ENCODE measurements at places on chromosomes 2 and 18.

GRCh38 chr2:7108792-7109532, 191.8 kb downstream of the RNF144A start:
- no peak for DNase-seq

- DNase-seq, result no peak
These were observed 156.4 kb downstream of the DSEL start for GRCh38 chr18:67359873-67360838.

DNA sequence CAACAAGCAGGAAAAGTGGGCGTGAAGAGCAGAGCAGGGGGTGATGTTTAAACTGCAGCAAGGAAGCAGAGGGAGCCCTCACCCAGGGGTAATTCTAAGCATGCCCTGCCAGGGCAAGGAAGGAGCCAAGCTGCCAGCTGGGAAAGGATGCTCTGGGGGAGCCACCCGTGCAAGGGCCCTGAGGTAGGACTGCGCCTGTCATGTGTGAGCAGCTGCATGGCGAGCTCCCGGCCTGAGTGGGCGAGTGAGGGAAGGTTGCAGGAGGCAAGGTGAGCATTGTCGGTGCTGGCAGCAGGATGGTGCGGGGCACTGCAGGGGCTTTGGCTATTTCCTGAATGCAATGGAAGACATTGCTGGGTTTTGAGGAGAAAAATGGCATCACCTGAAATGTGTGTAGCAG, 107.2 kb downstream of the COPS8 start:
- DNase-seq, result no peak

DNA sequence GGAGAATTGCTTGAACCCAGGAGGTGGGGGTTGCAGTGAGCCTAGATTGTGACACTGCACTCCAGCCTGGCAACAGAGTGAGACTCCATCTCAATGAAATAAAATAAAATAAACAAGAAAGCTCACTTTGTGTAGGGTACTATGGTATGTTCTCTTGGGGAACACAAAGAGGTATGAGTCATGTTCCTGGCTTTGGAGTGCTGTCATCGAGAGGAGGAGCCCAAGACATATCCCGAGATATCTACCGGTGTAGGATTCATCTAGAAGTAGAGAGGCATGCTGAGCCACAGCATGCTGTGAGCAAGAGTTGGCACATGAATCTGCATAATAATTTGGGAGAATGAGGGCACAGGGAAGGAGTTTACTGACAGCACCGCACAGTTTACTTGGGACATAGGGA, 244.9 kb upstream of the EPHA4 start:
- DNase-seq, result no peak

- DNase-seq, result no peak
These were observed 120.4 kb downstream of the LIPG start for GRCh38 chr18:49682173-49682802.

- no peak for DNase-seq
These were observed 776 bp downstream of the EMILIN2 start for GRCh38 chr18:2847317-2848246.

Data from activated CD8-positive, alpha-beta memory T cell treated with anti-CD3 and anti-CD28 coated beads for 1 hour (primary cell).